ENCODE measurements at places on chromosomes 6 and 20. TPM values are rescaled to one million over a fixed set of nuclear protein-coding genes. Genes with fewer than 3 reads are reported as not detected.
A peak's percentile ranks its signal among the peaks of the same experiment; 100 is the strongest.

CCM2L gene
- total RNA-seq, result not detected

DNA sequence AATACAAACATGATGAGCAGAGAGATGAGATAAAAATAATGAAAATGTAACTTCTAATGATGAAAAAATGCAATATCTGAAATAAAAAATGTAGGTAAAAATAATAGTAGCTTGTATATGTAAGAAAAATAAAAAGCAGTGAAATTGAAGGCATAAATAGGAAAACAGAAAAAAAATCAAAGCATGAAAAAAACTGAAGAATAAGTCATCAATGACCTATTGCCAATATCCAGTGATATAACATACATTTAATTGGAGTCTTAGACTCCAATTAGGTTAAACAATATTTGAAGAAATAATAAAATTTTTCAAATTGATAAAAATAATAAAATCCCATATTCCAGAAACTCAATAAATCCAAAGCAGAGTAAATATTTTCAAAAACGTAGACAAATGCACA, 114.0 kb upstream of the HDGFL1 start:
- no peak overlapping the region for H3K4me3 ChIP-seq
- H3K27ac ChIP-seq, result no peak overlapping the region
- H3K27me3 ChIP-seq, result no peaks in the 10 kb centered on the region

C6orf132 gene
- 0.15 TPM for total RNA-seq

GRCh38 chr6:149935668-149936067, 6.1 kb upstream of the ULBP2 start:
- no peaks in the 10 kb centered on the region for H3K36me3 ChIP-seq
- no peak overlapping the region for H3K4me3 ChIP-seq
- H3K27ac ChIP-seq, result no peak overlapping the region
- H3K27me3 ChIP-seq, result peaks cover 72% of the 10 kb centered on the region

DNA sequence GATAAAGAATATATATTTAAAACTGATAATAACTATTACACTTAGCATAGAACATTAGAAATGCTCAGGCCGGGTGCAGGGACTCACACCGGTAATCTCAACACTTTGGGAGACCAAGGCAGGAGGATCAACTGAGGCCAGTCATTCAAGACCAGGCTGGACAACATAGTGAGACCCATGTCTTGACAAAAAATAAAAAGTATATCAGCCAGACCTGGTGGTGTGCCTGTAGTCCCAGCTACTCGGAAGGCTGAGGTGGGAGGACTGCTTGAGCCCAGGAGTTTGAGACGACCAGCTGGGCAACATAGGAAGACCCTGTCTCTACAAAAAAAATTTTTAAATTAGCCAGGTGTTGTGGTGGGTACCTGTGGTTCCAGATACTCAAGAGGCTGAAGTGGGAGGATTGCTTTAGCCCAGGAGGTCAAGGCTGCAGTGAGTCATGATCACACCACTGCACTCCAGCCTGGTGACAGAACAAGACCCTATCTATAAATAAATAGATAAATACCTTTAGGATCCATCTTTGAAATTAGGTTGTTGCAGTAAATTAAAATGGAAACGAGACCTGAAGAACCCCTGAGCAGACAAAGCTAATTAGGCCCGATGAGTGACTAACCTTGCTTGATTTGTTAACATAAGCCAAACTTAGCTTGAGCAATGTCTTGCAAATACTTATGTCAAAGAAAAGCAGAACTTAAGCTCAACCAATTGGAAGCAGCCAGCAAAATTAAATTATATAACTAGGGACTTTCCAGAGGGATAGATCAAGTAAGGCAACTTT, 75.8 kb upstream of the E2F3 start:
- H3K4me3 ChIP-seq, result no peak overlapping the region
- no peaks in the 10 kb centered on the region for H3K27me3 ChIP-seq
- no peak overlapping the region for H3K27ac ChIP-seq
- no peak for DNase-seq
- H3K36me3 ChIP-seq, result no peaks in the 10 kb centered on the region

DNA sequence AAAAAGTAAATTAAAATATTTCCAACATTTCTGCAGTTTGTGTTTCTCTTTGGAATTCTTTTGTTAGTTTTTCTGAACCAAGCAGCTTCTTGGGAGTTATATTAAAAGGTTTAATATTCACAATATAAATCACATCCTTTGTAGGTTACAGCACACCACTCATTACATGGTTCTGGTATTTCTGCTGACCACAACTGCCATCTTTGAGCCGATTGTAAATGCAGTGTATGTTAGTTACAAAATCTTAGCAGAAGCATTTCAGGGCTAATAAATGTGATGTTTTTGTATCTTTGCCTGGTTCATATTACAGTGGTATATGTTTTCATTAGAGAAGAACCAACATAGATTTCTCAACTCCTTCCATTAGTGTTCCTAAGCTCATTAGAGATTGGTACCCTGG, 19.1 kb upstream of the TSHZ2 start:
- H3K4me3 ChIP-seq, result no peak overlapping the region
- no peak overlapping the region for H3K27ac ChIP-seq
- H3K36me3 ChIP-seq, result no peaks in the 10 kb centered on the region
- no peaks in the 10 kb centered on the region for H3K27me3 ChIP-seq

DNA sequence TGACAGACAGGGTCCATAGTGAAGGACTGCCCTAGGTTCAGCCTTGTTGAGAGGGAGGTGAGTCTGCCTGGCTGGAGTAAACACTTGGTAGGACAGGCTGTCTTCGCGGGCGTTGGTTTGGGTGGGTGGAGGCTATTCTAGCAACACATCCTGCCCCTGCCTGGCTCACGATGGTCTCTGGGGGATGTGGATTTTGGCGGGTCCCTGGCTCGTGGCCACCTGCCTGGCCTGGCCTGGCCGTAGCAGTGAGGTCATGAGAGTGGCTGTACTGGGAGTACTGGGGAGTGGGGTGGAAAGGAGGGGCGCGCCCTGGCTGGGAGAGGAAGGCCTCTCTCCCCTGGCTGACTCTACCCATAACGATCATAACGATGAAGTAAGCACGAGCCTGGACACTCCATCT, 30.2 kb upstream of the MRPS18A start:
- H3K27ac ChIP-seq, result no peak overlapping the region
- DNase-seq, result no peak
- H3K4me1 ChIP-seq, result peaks cover 4% of the 10 kb centered on the region
- no peak overlapping the region for H3K4me3 ChIP-seq
- no peaks in the 10 kb centered on the region for H3K36me3 ChIP-seq

DNA sequence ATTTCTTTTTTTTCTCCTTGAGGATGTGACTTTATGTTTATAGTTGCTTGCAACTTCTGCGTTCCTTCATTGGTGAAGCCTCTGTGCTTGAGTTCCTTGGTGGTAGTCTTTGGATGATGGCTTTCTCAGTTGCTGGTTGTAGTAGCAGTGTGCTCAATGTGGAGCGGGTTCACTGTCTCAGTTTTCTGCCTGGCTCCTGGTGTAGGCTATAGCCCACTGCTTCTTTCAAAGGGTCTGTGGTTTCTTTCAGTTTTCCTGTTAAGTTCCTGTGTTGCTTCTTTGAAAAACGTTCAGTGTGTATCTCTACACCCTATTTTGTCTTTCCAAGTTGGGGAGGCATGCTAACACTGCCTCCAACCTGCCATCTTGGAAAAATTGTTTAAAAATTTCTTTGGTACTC, 33.9 kb upstream of the ZBTB24 start:
- H3K27ac ChIP-seq, result no peak overlapping the region
- H3K4me3 ChIP-seq, result no peak overlapping the region
- no peaks in the 10 kb centered on the region for H3K36me3 ChIP-seq
- DNase-seq, result peak; percentile 17
- H3K27me3 ChIP-seq, result no peaks in the 10 kb centered on the region
- H3K4me1 ChIP-seq, result peaks cover 3% of the 10 kb centered on the region

DNA sequence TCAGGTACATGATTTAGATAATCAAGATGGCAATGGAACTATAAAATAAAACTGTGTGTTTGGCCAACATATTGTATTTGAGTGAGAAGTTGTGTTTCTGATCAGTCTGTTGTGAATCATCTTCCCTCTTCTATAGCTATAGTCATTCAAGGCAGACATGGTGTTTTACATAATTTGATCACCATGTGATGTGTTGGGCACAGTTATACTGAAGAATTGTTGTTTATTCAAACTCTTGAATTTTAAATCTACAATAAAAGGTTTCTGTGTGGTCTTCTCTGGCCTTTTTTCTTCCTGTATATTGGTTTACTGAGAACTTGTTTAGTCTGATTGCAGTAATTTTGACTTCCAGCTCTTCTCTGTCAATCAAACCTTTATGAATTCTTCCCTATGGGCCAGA, 4.4 kb downstream of the RNF182 start:
- H3K4me3 ChIP-seq, result no peak overlapping the region
- no peak overlapping the region for H3K27ac ChIP-seq
- no peak for DNase-seq
- no peaks in the 10 kb centered on the region for H3K36me3 ChIP-seq
- H3K4me1 ChIP-seq, result peaks cover 13% of the 10 kb centered on the region

- no peak for DNase-seq
- H3K27ac ChIP-seq, result no peak overlapping the region
- H3K4me3 ChIP-seq, result no peak overlapping the region
- H3K36me3 ChIP-seq, result no peaks in the 10 kb centered on the region
These were observed 228.1 kb downstream of the PRL start for GRCh38 chr6:22068561-22069305.

HUS1B gene
- 1.5 TPM for total RNA-seq

HAO1 gene
- total RNA-seq, result not detected

GRCh38 chr6:33967265-33967767, 163.5 kb upstream of the MLN start:
- peaks cover 8% of the 10 kb centered on the region for H3K27me3 ChIP-seq
- no peaks in the 10 kb centered on the region for H3K36me3 ChIP-seq
- no peak overlapping the region for H3K27ac ChIP-seq
- H3K4me1 ChIP-seq, result no peaks in the 10 kb centered on the region
- no peak overlapping the region for H3K4me3 ChIP-seq

NANP gene
- 3.1 TPM for total RNA-seq

WFDC2 gene
- total RNA-seq, result not detected

ZSCAN23 gene
- 0.55 TPM for total RNA-seq

DNA sequence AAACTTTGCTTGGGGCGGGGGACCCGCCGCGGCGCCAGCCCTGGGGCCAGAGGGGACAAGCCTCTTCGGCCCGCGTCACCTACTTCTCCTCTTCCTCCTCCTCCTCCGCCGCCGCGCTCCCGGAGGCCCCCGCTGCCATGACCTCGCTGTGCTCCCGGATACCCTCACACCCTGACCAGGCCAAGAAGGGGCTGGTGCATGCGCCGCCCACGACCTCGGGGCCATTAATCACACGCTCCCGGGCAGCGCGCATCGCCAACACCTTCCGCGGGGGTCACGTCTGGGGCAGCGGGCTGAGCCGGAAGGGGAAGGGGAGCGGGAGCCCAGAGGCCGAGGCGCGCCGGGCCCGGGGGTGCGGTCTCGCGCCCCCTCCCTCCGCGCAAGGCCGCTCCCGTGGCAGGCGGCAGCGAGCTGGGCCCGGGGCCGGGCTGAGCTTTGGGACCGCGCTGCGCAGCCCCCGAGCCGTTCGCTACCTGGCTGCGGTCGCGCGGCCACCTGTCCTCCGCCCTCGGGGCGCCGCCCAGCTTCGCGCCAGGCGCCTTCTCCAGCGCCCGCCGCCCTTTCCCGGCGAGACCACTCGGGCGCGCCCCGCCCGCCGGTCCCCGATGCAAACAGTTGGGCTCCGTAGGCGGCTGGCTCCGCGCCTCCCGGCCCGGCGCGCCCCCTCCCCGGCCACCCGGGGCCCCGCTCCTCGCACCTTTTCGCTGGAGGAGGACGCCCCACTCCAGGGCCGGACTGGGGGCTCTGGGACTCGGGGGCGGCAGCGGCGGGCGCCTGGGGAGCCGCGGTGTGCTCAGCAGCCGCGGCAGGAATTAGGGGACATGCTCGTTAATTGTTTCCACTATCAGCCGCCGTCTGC, 575 bp upstream of the CNR1 start:
- peaks cover 9% of the 10 kb centered on the region for H3K4me1 ChIP-seq
- DNase-seq, result no peak
- H3K4me3 ChIP-seq, result peak overlapping the region; percentile 38
- no peaks in the 10 kb centered on the region for H3K36me3 ChIP-seq
- peaks cover 26% of the 10 kb centered on the region for H3K27me3 ChIP-seq

GRCh38 chr6:43810965-43811732, 41.1 kb downstream of the VEGFA start:
- no peaks in the 10 kb centered on the region for H3K36me3 ChIP-seq
- no peak overlapping the region for H3K4me3 ChIP-seq
- DNase-seq, result no peak
- H3K27me3 ChIP-seq, result no peaks in the 10 kb centered on the region
- no peak overlapping the region for H3K27ac ChIP-seq
- H3K4me1 ChIP-seq, result peaks cover 31% of the 10 kb centered on the region

- no peak overlapping the region for H3K4me3 ChIP-seq
- DNase-seq, result no peak
- H3K27ac ChIP-seq, result no peak overlapping the region
- H3K36me3 ChIP-seq, result no peaks in the 10 kb centered on the region
- no peaks in the 10 kb centered on the region for H3K4me1 ChIP-seq
These were observed 107.6 kb downstream of the VEGFA start for GRCh38 chr6:43877463-43878126.

- H3K4me1 ChIP-seq, result peaks cover 79% of the 10 kb centered on the region
- no peaks in the 10 kb centered on the region for H3K27me3 ChIP-seq
- peaks cover 2% of the 10 kb centered on the region for H3K36me3 ChIP-seq
These were observed 2.6 kb downstream of the UBE2V1 start for GRCh38 chr20:50110141-50111047.

DNA sequence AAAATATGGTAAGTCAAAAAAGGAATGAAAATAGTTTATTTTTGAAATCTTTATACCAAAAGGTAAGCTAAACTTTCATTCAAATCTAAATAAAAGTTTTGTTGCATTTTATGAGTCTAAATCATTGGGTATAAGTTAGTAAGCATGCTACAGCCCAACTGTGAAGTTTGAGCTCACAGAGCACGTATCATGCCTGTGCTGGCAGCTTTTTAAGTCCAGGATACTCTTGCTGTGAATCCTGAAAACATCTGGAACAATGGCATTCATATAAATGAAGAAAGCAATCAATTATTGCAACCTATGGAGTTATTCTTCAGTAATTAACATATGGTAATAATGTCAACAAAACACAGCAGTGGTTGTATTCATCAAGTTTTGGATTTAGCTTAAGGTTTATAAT, 656.9 kb downstream of the RFPL4B start:
- H3K27me3 ChIP-seq, result no peaks in the 10 kb centered on the region
- H3K27ac ChIP-seq, result no peak overlapping the region
- no peak overlapping the region for H3K4me3 ChIP-seq
- no peaks in the 10 kb centered on the region for H3K4me1 ChIP-seq

- H3K27ac ChIP-seq, result no peak overlapping the region
- no peaks in the 10 kb centered on the region for H3K27me3 ChIP-seq
- no peak for DNase-seq
- H3K4me3 ChIP-seq, result no peak overlapping the region
- no peaks in the 10 kb centered on the region for H3K36me3 ChIP-seq
These were observed 73.7 kb downstream of the AFG1L start for GRCh38 chr6:108368431-108369030.

Data from natural killer cell (primary cell).